GM23248 (cell line): ENCODE measurements at places on chromosomes 3 and 15. TPM values are rescaled to one million over a fixed set of nuclear protein-coding genes. Genes with fewer than 3 reads are reported as not detected.

DNA sequence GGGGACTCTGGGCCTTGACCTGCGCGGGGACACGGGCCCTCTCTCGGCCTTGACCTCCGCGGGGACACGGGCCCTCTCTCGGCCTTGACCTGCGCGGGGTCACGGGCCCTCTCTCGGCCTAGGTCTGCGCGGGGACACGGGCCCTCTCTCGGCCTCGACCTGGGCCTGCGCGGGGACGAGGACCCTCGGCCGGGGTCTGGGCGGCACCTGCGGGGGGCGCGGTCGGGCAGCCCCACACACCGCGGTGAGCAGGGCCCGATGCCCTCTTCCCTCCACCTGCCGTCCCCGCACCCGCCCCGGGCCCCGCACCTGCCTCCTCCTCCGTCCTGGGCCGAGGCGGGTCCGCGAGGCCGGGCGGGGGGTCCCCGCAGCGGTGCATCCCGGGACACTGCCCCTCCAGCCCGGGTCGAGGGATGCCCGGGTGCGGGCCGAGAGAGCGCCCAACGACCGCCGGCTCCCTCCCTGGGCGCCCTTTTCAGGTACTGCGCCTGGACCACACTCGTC lies 15.6 kb upstream of the CERS3 start:
- H3K4me1 ChIP-seq: no peaks in the 10 kb centered on the region
- H3K4me3 ChIP-seq: no peak overlapping the region
- H3K27me3 ChIP-seq: no peaks in the 10 kb centered on the region
- no peak overlapping the region for H3K27ac ChIP-seq
- H3K36me3 ChIP-seq: no peaks in the 10 kb centered on the region
- no peak for DNase-seq

DNA sequence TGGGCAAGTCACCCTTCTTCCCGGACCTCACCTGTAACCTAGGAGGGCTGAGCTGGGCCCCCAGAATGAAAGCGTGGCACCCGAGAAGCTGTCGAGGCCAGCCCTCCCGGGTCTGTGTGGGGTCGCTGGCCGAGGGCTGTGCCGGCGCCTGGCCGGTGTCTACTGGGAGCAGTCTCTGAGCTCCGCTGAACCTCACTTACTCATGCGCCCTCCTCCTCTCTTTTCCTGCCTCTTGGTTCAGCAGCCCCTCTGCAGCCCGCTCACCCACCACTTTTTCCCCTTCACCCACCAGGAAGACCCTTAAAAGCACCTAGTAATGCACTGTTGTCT lies 419 bp downstream of the HYKK start:
- H3K4me3 ChIP-seq: peak overlapping the region; percentile 75
- H3K27me3 ChIP-seq: no peaks in the 10 kb centered on the region
- no peak overlapping the region for H3K27ac ChIP-seq
- peak; percentile 43 for DNase-seq
- no peaks in the 10 kb centered on the region for H3K36me3 ChIP-seq
- H3K4me1 ChIP-seq: no peaks in the 10 kb centered on the region

FOXB1 gene
- total RNA-seq: not detected in 2 replicates

GRCh38 chr3:72738752-72739530 lies 109.3 kb downstream of the SHQ1 start:
- H3K36me3 ChIP-seq: no peaks in the 10 kb centered on the region
- no peak overlapping the region for H3K4me3 ChIP-seq
- no peaks in the 10 kb centered on the region for H3K27me3 ChIP-seq
- peak; percentile 50 for DNase-seq

- no peak overlapping the region for H3K27ac ChIP-seq
- no peaks in the 10 kb centered on the region for H3K27me3 ChIP-seq
- no peak overlapping the region for H3K4me3 ChIP-seq
- DNase-seq: peak; percentile 50
These were observed 196.2 kb upstream of the CFAP20DC start for GRCh38 chr3:59245859-59246501.

DNA sequence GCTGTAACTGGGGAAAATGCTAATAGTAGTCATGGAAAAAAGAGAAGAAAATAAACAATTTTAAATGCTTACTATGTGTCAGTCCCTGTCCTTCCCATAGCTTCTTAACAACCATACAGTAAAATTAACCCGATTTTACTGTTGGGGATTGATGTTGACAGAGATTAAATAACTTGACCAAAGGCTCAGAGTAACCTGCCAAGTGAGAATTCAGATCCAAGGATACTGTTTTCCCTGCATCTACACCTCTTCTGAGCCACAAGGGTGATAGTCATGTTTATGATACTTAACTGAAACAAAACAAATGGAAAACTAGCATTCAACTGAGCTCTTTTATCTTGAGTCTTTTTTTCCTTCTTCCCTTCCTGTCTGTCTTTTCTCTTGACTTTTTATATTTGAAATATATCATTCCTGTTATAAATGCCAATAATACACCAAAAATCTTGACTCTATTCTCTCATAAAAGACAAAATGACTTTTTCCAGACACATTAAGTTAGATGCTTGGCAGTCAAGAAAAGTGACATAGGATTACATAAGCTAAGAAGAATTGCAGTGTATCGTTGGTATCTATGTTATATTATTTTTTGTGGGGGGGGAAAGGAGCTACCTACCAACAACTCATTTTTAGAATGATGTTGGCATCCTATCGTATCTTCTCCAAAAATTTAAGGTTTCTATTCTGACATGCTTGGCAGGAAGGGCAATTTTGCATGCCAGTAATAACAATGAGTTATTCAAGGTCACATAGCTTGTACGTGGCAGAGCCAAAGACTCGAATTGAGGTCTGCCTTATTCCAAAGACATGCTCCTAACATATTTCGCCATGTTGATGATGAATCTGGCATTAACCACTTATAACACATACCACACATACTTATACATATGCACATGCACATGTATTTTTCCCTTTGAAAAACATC lies 306.6 kb upstream of the KCNH8 start:
- H3K27ac ChIP-seq: no peak overlapping the region
- H3K4me1 ChIP-seq: no peaks in the 10 kb centered on the region
- no peaks in the 10 kb centered on the region for H3K27me3 ChIP-seq
- no peak for DNase-seq

DNA sequence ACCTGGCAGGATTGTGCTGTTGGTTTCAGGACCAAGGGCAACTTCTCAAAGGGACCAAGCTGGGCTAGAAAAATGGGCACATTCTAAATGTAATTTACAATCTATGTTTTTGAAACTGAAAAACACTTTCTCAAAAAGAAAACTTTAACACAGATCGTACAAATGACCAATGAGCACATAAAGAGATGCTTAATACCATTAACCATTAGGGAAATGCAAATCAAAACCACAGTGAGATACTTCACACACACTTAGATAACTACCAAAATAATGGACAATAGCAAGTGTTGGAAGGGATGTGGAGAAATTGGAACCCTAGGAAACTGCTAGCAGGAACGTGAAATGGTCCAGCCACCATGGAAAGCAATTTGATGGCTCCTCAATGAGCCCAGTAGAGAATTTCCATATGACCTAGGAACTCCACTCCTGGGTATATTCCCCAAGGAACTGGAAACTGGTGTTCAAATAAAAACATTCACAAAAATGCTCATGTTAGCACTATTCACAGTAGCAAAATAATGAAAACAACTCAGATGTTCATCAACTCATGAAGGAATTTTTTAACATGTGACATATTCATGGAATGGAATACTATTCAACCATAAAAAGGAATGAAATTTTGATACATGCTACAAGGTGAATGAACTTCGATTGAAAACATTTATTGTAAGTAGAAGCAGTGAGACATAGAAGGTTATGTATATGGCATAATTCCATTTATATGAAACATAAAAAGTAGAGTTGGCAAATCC lies 288.3 kb upstream of the NR2F2 start:
- DNase-seq: no peak
- no peak overlapping the region for H3K4me3 ChIP-seq
- H3K4me1 ChIP-seq: peaks cover 16% of the 10 kb centered on the region
- H3K27ac ChIP-seq: no peak overlapping the region

DNA sequence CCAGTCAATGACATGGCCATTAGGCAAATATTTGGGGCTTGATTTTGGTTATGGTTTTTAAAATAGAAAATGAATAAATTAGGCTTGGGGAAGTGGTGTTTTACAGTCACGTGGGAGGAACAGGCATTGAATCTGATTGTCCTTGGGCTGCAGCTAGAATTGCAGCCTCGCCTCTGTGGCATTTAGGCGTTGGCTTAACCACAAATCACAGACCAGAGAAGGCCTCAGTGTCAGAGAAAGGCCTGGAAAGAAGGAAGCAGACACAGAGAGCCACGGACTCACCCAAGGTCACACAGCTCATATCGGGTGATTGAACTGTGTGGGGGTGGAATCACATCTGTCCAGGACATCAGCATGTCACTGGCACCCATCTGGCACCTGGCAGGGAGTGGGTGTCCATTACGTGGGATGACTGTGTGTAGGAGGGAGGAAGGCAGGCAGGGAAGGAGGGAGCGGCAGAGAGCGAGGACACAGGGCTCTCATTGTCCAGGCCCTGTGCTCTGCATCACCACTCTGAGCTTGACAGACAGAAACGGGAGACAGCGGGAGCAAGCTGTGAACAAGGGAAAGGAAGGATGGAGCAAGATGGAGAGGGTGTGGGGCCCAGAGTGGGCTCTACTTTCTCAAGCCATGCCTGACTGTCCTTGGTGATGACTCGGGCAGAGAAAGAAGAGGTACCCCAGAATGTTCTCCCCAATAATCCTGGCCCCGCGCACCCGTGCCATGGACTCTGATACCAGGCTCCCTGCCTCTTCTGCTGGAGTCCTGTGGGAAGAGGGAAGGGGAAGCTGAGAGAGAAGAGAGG lies 186.4 kb downstream of the FAM43A start:
- DNase-seq: peak; percentile 74
- H3K4me1 ChIP-seq: peaks cover 24% of the 10 kb centered on the region
- no peaks in the 10 kb centered on the region for H3K36me3 ChIP-seq
- H3K27ac ChIP-seq: peak overlapping the region; percentile 78
- peak overlapping the region; percentile 21; the same call in 1 of the 2 replicates for H3K4me3 ChIP-seq

CHRM5 gene
- 0.43 TPM in 1 of 2 replicates, not detected in the other for total RNA-seq

- H3K27me3 ChIP-seq: no peaks in the 10 kb centered on the region
- H3K27ac ChIP-seq: peak overlapping the region; percentile 92
- peaks cover 30% of the 10 kb centered on the region for H3K36me3 ChIP-seq
- DNase-seq: peak; percentile 96
- peaks cover 46% of the 10 kb centered on the region for H3K4me1 ChIP-seq
These were observed 17.6 kb downstream of the TKT start for GRCh38 chr3:53238051-53238850.

PPP2R3A gene
- 21.0 and 22.6 TPM in 2 replicates for total RNA-seq

GRCh38 chr15:63836579-63836978 lies 2.8 kb upstream of the HERC1 start:
- no peak overlapping the region for H3K4me3 ChIP-seq
- H3K4me1 ChIP-seq: peaks cover 8% of the 10 kb centered on the region; the same call in 1 of the 2 replicates
- H3K36me3 ChIP-seq: no peaks in the 10 kb centered on the region
- H3K27ac ChIP-seq: no peak overlapping the region
- peak; percentile 4 for DNase-seq
- H3K27me3 ChIP-seq: no peaks in the 10 kb centered on the region

DNA sequence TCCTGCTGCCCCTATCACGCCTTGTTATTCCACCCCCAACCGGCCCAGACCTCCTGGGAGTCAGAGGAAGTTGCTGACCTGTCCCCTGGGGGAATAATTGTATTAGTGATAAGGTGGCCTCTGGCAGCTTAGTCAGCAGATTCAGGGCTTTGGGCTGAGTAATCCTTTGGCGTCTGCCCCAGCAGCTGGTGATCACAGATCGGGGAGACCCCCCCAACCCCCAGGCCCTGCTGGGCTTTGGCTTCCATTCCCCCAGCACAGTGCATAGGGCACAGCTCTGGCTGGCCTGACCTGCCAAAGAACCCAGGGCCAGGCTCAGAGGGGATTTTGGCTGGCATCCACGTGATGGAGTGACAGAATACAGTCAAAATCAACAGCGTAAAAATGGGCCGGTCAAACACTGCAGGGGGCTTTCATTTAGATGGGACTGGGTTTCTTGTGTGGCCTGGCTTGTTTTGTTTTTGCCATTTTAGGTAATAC lies 3.9 kb upstream of the NR2E3 start:
- no peaks in the 10 kb centered on the region for H3K36me3 ChIP-seq
- no peaks in the 10 kb centered on the region for H3K27me3 ChIP-seq
- H3K27ac ChIP-seq: no peak overlapping the region
- peak; percentile 60 for DNase-seq
- H3K4me1 ChIP-seq: peaks cover 17% of the 10 kb centered on the region

VGLL3 gene
- total RNA-seq: 179 and 213 TPM in 2 replicates

DNA sequence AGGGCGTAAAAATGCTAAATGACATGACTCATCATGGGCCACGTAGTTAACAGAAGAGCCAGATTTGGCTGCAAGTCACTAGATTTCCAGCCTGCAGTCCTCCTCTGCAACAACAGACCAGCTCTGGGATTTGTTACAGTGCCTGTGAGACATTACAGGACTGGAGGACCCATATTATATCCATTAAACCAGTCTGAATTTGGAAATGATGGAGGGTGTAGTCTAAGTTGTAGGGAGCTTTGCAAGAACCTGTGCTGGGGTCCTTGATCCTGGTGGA lies 10.8 kb downstream of the ZNF774 start:
- peak overlapping the region; percentile 98 for H3K27ac ChIP-seq
- no peaks in the 10 kb centered on the region for H3K27me3 ChIP-seq
- H3K36me3 ChIP-seq: no peaks in the 10 kb centered on the region
- peak; percentile 97 for DNase-seq
- peaks cover 46% of the 10 kb centered on the region for H3K4me1 ChIP-seq
- peak overlapping the region; percentile 40; the same call in 1 of the 2 replicates for H3K4me3 ChIP-seq

- H3K4me3 ChIP-seq: no peak overlapping the region
- no peaks in the 10 kb centered on the region for H3K4me1 ChIP-seq
- no peaks in the 10 kb centered on the region for H3K36me3 ChIP-seq
- H3K27ac ChIP-seq: no peak overlapping the region
These were observed 67.6 kb downstream of the TP63 start for GRCh38 chr3:189698811-189699210.

CCR4 gene
- total RNA-seq: not detected in 2 replicates

DNA sequence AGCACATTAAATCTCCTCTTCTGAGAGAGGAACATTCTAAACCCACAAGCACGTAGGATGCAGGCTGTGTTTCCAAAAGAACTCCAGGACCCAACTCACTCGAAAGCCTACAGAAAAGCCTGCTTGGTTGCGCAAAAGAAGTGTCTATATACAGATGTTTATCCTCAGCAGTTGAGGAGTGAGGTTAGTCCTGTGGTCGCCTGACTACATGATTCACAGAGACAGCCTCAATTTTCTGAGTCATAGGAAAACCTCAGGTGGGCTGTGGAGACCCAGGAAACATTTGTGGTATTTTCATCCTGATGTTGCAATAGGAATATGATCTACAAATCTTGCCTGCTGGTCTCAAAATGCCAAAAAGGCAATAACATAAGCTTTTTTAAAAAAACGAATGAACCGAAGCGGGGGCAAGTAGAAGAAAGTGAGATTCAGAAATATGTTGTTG lies 183.8 kb upstream of the THRB start:
- DNase-seq: peak; percentile 90
- H3K4me1 ChIP-seq: peaks cover 48% of the 10 kb centered on the region
- no peaks in the 10 kb centered on the region for H3K27me3 ChIP-seq

- DNase-seq: no peak
- no peaks in the 10 kb centered on the region for H3K4me1 ChIP-seq
- no peaks in the 10 kb centered on the region for H3K36me3 ChIP-seq
- H3K27me3 ChIP-seq: peaks cover 5% of the 10 kb centered on the region; the same call in 1 of the 2 replicates
- H3K4me3 ChIP-seq: no peak overlapping the region
- H3K27ac ChIP-seq: no peak overlapping the region
These were observed 30.6 kb upstream of the PIAS1 start for GRCh38 chr15:68023307-68024101.

GRCh38 chr3:11558002-11558401 lies 85.7 kb downstream of the VGLL4 start:
- DNase-seq: peak; percentile 95
- H3K4me1 ChIP-seq: peaks cover 21% of the 10 kb centered on the region
- no peaks in the 10 kb centered on the region for H3K27me3 ChIP-seq

GRCh38 chr3:183193762-183194689 lies 31.5 kb upstream of the LAMP3 start:
- H3K4me1 ChIP-seq: no peaks in the 10 kb centered on the region
- no peak for DNase-seq
- no peaks in the 10 kb centered on the region for H3K27me3 ChIP-seq
- H3K4me3 ChIP-seq: no peak overlapping the region

DNAH1 gene
- total RNA-seq: 4.0 and 7.0 TPM in 2 replicates
